ENCODE measurements at places on chromosomes 1 and 21.

DNA sequence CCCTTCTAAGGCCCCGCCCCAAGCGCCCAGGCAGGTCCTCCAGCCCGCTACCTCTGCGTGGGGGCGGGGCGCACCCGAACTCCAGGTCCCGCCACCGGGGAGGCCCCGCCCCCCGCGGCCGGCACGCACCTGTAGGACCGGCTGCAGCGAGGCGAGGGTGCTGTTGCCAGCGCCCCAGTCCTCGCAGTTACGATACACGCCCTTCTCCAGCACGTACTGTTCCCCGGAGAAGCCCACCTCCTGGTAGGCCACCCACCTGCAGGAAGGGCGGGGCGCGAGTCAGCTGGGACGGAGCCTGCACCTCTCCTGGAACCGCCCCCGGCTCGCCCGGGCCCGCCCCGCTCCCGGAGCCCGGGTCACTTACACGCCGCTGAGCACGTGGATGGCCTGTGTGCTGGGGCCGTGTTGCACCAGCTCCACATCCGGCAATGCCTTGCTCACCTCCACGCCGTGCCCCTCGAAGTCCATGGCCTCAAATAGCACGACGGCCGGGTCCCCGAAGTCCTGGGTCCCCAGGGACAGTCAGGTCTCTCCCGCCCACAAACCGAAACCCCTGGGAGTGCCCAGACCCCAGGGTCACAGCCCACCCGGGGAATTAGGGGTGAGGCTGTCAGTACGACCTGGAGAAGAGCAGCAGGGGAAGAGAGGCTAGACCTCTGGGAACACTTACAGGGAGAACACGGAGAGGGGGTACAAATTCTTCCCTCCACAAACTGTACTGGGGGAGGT lies 17.3 kb downstream of the CRYBG2 start:
- DNase-seq: no peak

DNA sequence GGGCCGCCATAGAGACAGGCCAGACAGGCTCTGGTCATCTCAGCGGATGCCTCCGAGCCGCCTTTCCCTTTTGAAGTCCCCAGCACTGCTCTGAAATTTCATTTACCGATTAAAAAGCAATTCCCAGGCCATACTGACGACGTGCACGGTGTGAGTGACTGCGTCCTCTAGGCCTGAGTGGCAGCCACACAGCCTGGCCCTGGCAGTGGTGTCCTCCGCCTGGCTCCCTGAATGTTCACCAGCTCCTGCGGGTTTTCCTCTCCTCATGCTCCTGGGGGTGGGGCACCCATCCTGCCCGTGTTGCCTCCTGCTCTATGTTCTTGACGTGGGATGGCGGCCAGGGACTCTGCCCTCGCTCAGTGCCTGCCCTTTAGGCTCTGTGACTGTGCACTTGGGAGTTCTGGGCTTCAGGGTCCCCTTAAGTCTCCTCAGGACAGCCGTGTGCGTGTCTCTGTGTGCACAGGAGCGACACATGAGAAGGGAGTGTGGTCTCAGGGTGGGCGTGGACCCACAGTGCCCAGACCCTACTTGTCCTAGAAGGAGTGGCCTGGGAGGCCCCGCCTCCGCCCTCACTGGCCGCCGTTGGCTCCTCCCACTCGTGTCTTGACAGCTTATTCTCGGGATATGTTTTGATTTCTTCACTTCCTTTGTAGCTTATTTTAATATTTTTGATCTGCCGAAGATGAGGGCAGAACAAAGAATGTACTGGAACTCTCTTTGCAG lies 3.6 kb downstream of the SKI start:
- peak; percentile 73 for DNase-seq

GRCh38 chr1:50490640-50491039 lies 67.4 kb upstream of the DMRTA2 start:
- peak; percentile 28 for DNase-seq

GRCh38 chr21:15732290-15732995 lies 2.7 kb downstream of the USP25 start:
- peak; percentile 91 for DNase-seq

DNA sequence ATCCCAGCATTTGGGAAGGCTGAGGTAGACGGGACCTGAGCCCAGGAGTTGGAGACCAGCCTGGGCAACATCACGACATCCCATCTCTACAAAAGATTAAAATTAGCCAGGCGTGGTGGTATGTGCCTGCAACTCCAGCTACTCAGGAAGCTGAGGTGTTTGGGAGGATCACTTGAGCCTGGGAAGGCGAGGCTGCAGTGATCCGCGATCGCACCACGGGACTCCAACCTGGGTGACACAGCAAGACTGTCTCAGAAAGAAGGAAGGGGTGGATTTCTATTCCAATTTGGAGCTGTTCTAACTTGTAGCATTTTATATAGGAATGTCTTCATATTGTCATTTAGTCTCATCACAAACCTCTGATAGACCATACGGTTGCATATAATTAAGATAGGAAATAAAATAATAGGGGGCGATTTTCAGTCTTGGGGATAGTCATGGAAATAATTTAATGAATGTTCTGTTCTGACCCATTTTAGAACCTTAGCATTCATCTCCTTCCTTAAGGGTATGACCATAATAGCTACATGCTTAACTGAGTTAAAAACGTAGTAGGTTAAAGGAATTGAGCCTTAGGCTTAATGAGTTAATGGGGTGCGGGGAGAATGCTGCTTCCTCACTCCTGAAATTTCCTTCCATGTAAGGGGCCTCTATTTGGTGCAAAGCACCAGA lies 93.1 kb downstream of the ADCY10 start:
- no peak for DNase-seq
